ENCODE measurements at places on chromosomes 16 and 17.
A peak's percentile ranks its signal among the peaks of the same experiment; 100 is the strongest.

DNA sequence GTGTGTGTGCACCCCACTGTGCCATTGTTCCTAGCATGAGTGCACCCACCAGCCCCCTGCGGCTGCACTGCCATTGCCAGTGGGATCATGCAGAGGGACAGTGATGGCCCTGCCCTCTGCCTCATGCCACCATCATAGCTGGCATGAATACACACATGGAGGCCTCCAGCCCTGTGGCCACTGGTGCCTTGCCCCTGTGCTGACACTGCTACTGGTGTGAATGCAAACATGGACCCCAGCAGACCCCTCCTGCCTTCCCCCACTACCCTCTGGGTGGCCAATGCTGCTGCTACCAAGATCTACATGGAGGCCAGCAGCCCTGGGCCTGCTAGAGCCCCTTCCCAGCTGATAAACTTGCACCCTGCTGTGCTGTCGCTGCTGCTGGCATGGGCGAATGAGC is 995.5 kb upstream of the GOT2 start:
- no peak for DNase-seq

DNA sequence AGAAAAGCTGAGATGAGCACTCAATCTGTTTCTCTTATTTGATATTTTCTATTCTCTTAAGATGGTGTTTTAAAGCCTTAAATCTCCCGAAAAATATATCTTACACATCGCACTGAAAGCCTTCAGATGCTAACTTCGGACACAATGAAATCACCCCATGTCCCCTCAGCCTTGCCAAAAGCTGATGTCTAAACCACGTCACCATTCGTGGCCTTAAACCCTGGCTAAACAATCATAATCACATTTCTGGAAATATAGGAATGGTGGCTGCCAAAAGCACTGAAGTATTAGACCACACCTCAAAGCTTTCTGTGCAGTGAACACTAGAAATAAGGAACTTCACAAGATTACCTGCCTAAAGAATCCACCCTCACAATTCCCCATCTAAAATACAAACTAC is 402.7 kb downstream of the SOX9 start:
- no peak for DNase-seq

DNA sequence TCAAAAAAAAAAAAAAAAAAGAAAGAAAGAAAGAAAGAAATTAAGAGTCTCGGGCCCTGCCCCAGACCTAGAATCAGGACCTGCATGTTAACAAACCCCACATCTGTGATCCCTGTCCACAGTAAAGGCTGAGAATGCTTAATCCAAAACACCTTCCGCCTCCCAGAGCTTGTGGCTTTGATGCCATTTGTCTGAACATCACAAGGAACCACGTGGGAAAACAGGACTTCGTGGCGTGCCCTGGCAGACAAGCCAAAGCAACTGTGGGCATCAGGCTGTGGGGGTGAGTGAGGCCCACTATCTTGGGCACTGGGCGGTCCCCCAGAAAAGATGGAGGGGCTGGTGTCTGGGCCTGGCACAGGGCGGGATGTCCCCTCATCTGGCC is 173.4 kb upstream of the CIBAR2 start:
- no peak for DNase-seq

DNA sequence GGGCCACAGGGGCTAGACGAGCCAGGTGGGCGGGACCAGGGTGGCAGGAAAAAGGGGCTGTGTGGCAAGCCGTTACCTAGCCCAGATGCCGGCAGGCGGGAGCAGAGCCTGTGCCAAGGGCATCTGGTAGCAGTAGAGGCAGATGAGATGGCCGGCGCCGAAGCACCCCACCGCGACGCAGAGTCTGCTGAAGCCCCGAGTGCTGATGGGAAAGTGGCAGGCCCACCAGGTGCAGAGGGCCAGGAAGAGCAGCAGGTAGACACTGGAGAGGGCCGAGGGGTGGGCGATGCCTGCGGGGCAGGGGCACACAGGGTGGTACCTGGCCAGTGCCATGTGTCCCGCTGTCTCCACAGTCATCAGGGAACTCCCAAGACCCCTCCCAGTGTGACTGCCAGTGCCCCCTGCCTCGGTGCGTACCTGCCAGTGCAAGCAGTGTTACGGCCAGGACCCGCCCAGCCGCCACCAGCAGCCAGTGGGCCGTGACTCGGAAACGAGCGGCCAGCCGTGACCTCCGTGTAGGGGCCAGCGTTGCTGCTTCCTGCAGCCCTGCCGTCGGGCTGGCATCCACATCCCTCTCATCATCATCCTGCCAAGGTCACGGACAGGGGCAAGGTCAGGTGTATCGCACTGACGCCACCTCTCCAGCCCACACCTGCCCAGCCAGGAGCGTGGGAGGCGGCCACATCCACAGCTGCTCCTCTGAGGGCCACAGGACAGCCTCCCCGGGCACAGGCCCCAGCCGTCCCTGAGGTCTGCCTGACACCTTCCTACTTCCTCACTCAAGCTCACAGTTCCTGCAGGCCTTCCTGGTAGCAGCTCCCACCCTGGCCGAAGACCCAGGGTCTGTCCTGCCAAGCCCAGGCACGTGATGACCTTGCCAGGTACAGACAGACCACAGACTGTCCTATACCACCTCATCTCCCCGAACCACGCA is 32.1 kb downstream of the CTU2 start:
- no peak for DNase-seq

DNA sequence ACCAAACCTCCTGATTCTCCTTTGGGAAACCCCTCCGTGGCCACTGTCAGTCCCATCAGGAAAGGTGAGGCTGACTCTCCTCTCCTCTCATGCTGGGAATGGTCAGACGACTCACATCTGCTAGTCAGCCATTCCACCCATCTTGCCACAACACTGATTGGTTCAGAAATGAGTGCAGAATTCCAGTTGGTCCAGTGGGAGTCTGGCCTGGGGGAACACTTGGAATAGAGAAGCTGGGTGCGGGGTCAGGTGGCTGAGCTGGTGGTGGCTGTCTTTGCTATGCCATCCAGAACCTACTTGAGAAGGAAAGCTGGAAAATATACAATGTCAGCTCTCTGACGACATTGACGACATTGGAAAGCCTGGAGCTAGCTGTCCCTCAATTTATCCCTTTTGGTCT is 23.6 kb upstream of the PLLP start:
- no peak for DNase-seq

- DNase-seq: no peak
Observed at GRCh38 chr17:78233678-78234077, 2.2 kb downstream of the TMEM235 start.

GRCh38 chr17:32786169-32786568 is 90.8 kb downstream of the MYO1D start:
- no peak for DNase-seq

DNA sequence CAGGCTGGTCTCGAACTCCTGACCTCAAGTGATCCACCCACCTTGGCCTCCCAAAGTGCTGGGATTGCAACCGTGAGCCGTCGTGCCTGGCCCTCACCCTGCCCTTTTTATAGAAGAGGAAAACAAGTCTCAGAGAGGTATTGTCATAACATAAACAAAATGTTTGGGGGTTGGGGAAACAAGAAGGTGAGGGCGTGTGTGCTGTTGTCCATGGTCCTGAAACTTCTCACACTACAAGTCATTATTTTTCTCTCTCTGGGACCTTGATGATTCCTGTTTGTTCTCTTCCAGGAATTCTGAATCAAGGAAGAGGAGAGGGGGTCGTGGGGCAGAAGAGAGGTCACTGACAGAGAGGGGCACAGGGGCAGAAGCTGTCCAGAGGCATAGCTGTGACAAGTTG is 160.2 kb upstream of the LHX1 start:
- no peak for DNase-seq

GRCh38 chr17:39261286-39261685 is 35.5 kb upstream of the STAC2 start:
- DNase-seq: peak; percentile 29

GRCh38 chr16:51114382-51114781 is 36.7 kb downstream of the SALL1 start:
- no peak for DNase-seq

GRCh38 chr16:65772134-65772732 is 594.3 kb upstream of the CDH5 start:
- DNase-seq: no peak

GRCh38 chr16:22152316-22152715 is 10.0 kb upstream of the SDR42E2 start:
- no peak for DNase-seq

GRCh38 chr17:65294181-65294719 is 157.1 kb downstream of the RGS9 start:
- peak; percentile 11 for DNase-seq

DNA sequence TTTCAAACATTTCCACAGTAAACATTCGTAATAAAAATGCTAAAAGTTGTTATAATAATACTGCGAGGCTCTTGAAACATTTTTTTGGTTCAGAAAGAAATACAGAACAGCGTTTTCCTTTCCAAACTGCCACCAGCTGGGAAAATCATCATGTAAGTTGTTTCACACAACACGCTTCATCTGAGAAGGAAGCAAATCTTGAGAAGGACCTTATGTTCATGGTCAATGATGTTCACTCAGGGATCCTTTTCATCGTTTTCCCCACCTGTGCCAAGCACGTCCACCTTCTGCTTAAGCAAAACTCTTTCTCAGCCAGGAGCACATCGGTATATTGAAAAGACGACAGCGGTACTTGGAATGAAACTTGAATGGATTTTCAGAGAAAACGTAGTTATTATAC is 274.5 kb upstream of the ELAC2 start:
- no peak for DNase-seq

DNA sequence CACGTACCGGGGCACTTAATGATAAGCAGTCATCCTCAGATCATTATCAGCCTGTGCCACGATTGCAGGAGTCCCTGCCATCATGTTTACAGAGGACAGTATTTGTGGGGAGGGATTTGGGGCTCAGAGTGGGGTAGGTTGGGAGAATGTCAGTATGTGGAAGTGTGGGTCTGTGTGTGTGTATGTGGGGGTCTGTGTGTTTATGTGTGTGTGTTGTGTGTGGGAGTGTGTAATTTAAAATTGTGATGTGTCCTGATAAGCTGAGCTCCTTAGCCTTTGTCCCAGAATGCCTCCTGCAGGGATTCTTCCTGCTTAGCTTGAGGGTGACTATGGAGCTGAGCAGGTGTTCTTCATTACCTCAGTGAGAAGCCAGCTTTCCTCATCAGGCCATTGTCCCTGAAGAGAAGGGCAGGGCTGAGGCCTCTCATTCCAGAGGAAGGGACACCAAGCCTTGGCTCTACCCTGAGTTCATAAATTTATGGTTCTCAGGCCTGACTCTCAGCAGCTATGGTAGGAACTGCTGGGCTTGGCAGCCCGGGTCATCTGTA is 13.5 kb upstream of the EFCAB13 start:
- DNase-seq: no peak

GRCh38 chr16:47778106-47778801 is 317.1 kb downstream of the PHKB start:
- DNase-seq: no peak

DNA sequence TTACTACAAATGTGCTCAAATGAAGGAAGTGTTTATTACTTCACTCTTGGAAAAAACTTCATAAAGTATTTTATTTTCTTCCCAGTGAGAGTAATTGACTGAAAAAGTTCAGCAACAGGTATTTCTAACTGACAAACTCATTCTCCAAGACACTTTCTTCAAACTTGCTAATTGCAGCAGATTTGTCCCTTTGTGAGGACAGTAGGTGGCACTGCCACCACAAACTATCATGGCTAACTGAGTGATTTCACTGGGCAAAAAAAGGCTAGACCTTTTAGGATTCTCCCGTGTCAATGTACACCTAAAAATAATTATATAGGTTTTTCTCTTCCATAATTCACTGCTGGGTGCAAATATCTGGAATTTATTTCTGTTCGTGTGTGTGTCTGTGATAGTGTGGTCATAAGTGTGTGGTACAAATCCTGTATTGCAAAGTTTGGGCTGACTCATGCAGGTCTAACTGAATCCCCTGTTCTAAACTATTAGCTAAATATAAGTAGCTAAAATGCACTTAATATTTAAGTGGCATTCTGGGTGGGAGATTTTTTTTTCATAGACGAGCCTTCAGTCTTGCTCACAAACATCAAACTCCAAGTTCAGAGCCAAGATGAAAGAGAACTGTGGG is 3.9 kb downstream of the HS3ST3A1 start:
- no peak for DNase-seq

DNA sequence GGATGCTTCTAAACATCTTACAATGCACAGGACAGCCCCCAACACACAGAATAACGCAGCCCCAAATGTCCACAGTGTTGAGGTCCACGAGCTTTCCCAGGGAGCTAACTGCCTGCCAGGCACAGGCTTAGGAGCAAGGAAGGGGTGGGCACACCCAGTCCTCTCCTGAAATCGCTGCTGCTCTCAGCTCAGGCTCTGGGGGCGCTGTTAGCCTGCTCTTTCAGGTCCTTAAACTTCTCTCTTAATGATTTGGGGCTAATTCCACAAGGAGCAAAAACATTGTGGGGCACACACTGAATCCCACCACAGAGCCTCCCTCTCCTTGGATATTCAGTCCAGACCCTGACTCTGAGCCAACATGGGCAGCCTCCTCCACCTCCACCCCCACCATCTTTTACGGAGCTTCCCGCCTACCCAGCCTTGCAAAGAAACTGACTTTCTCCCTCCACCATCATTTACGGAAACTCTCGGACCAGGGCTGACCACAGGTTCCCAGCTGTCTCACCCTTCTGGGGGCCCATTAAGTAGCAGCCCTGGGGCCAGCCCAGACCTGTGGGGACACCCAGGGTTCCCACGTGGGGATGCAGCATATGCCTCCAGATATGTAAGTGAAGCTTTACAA is 1.1 kb downstream of the CD300H start:
- no peak for DNase-seq

- no peak for DNase-seq
Observed at GRCh38 chr17:81414756-81415516, 19.7 kb downstream of the BAHCC1 start.

GRCh38 chr16:86476956-86477534 is 33.3 kb upstream of the FOXF1 start:
- no peak for DNase-seq

DNA sequence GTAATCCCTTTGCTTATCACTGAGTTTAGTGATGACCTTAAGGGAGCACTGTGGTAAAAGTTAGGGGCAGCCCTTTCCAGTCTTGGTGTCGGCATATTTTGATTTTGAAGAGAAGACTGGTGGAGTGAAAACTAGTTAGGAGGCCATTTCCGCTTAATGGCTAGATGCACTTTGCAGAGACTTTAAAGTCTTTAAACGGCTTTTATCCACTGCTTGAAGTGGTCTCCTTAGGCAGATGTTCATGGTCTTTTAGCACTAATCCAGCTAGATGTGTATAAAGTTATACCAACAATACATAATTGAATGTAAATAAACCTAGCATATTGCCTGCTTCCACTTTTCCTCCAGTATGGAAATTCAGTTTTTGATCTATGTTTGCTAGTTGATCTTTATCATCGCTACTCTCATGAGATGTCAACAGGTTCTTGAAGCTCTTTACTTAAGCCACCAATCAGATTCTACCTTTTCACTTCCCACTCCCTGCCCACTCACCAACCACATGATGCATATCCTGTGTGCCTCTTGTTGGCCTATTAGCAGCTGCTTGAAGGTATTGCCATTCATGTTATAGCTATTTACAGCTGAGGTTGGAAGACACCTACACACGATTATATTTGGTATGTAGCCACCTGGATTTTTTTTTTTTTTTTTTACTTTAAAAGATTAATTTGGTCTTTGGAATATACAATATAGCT is 132.0 kb downstream of the NLK start:
- no peak for DNase-seq

All from hematopoietic multipotent progenitor cell treated with erythropoietin and hydrocortisone succinate and interleukin-3 and kit ligand, for 15 days (in vitro differentiated cells).